Uterus (tissue), 4 donors: ENCODE measurements at places on chromosomes 1 and 21. TPM values are rescaled to one million over a fixed set of nuclear protein-coding genes. Genes with fewer than 3 reads are reported as not detected.
A peak's percentile ranks its signal among the peaks of the same experiment; 100 is the strongest.

GRCh38 chr1:241590719-241591118, 49.5 kb downstream of the CHML start:
- DNase-seq: no peak

GRCh38 chr1:10813799-10814198, 17.4 kb upstream of the CASZ1 start:
- no peak for DNase-seq

- DNase-seq: no peak
Observed at GRCh38 chr1:57637155-57637554, 213.3 kb upstream of the DAB1 start.

DNA sequence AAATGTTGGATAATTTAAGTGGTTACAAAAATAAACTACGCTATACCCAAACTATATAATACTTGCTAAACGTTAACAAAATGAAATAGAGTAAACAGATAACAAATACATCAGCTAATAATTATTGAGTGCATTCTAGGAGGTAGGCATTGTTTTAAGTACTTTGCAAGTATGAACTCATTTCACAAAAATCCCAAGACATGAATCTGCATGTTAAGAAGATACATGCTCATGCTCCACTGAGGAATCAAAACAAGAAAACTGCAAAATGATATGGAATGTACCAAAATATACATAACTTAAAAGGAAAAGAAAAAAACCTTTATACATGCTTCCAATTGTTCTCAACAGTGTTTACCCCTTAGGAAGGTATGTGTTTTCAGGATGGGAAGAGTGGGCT, 2.5 kb downstream of the FRRS1 start:
- no peak for DNase-seq

DNA sequence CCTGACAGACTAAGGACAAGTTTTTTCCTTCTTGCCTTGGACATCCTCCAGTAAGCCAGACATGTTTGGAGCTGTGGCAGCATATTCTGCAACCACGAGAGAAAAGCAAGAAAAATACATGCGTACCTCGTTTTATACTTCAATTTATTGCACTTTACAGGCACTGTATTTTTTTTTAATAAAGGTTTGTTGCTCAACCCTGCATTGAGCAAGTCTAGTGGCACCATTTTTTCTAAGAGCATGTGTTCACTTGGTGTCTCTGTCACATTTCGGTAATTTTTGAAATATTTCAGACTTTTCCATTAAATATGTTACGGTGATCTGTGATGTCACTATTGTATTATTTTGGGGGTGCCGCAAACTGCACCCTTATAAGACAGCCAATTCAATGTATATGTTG, 2.1 kb upstream of the SSX2IP start:
- DNase-seq: no peak

DNA sequence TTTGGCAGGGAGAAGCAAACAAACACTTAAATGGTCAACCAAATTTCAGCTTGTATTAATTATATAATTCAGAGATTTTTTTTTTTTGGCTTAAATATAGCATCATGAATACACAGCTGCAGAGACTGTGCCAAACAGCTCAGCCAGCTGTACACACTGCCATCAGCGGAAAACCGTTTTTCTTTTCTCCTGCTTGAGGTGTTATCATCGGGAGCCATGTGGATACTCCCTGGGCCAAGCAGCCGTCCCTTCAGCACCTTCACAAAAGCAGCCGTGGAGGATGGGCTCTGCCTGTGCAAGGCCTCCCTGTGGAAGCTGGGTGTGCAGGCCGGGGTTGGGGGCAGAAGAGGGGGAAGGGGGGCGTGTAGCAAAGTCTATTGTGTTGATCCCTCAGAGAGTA, 85.0 kb downstream of the NUF2 start:
- no peak for DNase-seq

DNA sequence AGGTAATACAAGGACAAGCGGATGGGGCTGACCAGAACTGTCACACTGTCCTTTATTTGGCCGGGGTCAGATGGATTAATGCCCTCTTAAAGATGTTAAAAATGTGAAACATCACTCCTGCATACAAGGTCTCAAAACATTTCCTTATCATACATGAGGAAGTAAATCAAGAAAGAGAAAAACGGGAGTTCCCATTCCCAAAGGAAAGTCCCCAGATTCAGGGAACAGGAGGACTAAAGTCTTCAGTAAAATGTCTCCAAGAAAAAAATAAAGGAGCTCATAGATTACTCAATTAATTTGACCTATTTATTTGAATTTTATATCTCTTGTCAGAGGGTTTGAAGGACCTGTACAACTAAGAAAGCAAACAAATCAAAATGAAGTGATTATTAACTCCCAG, 13.4 kb upstream of the HSD11B1 start:
- DNase-seq: no peak

DNA sequence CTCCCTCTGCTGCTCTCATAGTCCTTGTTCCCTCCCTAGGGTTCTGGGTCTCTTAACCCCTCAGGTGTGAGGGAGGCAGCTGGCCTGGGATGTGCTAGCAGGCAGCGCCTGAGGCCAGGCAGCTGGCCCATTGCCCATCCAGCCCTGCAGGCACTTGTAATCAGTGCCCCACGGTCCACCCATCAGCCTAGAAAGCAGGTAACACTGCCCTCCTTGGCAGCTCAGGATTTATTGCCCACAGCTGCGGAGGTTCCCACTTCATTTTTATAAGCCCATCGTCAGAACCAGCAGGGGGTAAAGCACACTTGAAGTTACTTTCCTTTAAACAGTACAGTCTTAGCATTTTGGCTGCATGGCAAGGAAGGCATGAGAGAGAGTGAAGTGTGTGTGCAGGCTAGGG, 70.6 kb downstream of the TMEM53 start:
- no peak for DNase-seq

DNA sequence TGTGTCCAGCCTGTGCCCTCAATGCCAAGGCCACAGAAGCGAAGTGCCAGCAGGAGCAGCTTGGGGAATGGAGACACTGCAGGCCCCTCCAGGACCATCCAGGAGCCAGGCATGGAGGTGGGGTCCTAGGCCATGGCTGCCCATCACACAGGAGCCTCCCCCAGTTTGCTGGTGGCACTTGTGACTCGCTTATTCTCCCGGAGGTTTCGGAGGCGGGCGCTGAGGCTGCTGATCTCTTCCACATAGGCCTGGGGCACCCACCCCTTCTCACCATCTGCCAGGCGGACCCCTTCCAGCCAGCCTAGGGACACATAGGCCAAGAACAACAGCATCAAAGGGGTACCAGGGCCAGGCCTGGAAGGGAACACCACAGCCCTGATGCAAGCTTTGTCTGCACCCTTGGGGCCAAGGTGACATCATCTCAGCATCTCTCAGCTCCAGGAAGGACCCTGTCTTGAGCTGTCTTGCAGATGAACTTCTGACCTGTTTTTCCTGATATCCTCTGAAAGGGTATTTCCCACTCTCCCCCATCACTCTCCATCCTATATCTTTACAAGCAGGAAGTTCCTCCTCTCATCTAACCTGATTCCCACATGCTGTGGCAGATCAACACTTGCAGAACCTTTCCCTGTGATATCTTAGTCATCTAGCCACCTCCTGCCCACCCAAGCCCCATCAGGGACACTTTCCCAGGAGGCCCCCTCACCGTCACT, 13.9 kb downstream of the ARHGEF19 start:
- no peak for DNase-seq

GRCh38 chr1:240610636-240611035, 1.3 kb downstream of the GREM2 start:
- no peak for DNase-seq

- peak; percentile 90 for DNase-seq
Observed at GRCh38 chr1:9823943-9824701, at the start of gene CLSTN1. TSS of gene CLSTN1 (minus strand) at chr1:9823965. CDS start at chr1:9823733, 232 bp downstream.

DNA sequence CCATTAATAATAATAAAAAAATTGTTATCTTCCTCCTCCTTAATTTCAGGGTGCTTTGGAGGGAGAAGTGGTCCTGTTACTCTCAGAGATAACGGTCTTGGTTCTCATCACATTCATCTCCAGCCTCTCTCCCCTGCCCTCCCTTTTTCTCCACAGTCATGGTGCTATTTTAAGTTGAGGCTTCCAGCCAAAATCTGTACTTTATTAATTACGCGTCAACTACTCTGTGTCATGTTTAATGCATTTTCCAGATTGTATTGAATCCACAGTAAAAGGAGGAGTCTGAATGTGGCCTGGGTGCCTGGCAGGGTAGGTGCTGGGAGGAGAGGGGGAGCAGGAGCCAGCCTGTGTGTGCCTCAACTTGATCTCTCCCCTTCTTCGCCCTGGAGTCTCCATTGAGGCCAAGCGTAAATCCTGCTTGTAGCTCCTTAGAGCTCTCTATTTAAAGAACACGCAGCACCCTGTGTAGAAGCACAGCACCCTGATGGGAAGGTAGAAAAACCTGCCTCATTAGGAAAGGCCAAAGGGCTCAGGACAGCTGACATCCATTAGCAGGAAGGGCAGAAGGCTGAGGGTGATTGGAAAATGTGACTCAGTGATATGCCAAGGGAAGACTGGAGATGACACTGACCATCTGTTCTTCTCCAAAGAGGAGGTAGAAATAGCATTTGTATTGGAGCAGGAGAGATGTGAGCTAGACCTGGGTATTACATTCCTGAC, 82.4 kb downstream of the PLXNA2 start:
- DNase-seq: no peak

The LINGO4 gene
- 0.14 TPM for total RNA-seq

The PIK3CD gene
- total RNA-seq: 4.6 TPM

The NCF2 gene
- total RNA-seq: 0.51 TPM

The IQCC gene
- total RNA-seq: 6.8 TPM

The DPT gene
- total RNA-seq: 43.7 TPM

The CD48 gene
- total RNA-seq: 10.0 TPM

The ANKRD45 gene
- 2.8 TPM for total RNA-seq

The HFM1 gene
- 10.6 TPM for total RNA-seq
